H1 (cell line): ENCODE measurements at places on chromosomes 1 and 21.

- H3K27me3 ChIP-seq = no peaks in the 10 kb centered on the region
- H3K27ac ChIP-seq = no peak overlapping the region
- H3K36me3 ChIP-seq = no peaks in the 10 kb centered on the region
- H3K4me1 ChIP-seq = no peaks in the 10 kb centered on the region
Measured at GRCh38 chr1:33781652-33782051, 82.2 kb upstream of the HMGB4 start.

- no peak overlapping the region for H3K27ac ChIP-seq
- no peaks in the 10 kb centered on the region for H3K27me3 ChIP-seq
- no peaks in the 10 kb centered on the region for H3K4me1 ChIP-seq
- H3K36me3 ChIP-seq = no peaks in the 10 kb centered on the region
- DNase-seq = no peak
Measured at GRCh38 chr1:235211517-235211916, 50.5 kb upstream of the RBM34 start.

GRCh38 chr1:34681480-34682451 is 73.1 kb upstream of the GJB5 start:
- no peaks in the 10 kb centered on the region for H3K36me3 ChIP-seq
- no peak overlapping the region for H3K27ac ChIP-seq
- DNase-seq = peak; percentile 38
- no peaks in the 10 kb centered on the region; the same call in 1 of the 2 replicates for H3K4me1 ChIP-seq
- no peaks in the 10 kb centered on the region for H3K27me3 ChIP-seq

- H3K27ac ChIP-seq = no peak overlapping the region
- no peak overlapping the region for H3K4me3 ChIP-seq
- peaks cover 33% of the 10 kb centered on the region for H3K36me3 ChIP-seq
- no peaks in the 10 kb centered on the region for H3K4me1 ChIP-seq
- no peaks in the 10 kb centered on the region for H3K27me3 ChIP-seq
Measured at GRCh38 chr1:225987491-225988316, 11.4 kb downstream of the SDE2 start.

DNA sequence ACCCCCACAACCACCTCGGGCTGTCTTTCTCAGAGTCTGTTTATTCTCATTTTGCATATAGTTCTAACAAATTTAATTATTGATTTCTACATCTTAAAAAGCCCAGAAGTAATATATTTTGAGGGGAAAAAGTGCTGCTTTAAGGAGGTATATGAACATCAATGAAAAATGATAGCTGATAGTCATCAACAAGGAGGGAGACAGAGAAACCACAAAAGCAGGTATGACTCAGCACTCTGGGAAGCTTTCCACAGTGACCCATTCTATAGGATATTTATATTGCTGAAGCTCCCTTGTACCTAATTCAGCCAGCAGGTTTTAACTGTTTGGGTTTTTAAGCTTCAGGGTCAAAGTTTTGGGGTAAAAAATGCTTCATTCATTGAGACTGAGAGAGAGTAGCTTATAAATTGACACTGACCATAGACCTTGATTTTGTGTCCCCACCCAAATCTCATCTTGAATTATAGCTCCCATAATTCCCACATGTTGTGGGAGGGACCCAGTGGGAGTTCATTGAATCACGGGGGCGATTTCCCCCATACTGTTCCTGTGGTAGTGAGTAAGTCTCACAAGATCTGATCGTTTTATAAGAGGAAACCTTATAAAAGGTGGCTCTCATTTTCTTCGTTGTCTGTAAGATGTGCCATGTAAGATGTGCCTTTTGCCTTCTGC is 27.4 kb downstream of the VANGL1 start:
- no peak overlapping the region for H3K27ac ChIP-seq
- H3K27me3 ChIP-seq = no peaks in the 10 kb centered on the region
- H3K36me3 ChIP-seq = peaks cover 7% of the 10 kb centered on the region
- H3K4me1 ChIP-seq = no peaks in the 10 kb centered on the region

- H3K27me3 ChIP-seq = no peaks in the 10 kb centered on the region
- no peaks in the 10 kb centered on the region for H3K4me1 ChIP-seq
- H3K4me3 ChIP-seq = no peak overlapping the region
- no peak overlapping the region for H3K27ac ChIP-seq
- no peaks in the 10 kb centered on the region for H3K36me3 ChIP-seq
Measured at GRCh38 chr21:36481639-36482038, 1.7 kb upstream of the CLDN14 start.

- no peaks in the 10 kb centered on the region for H3K27me3 ChIP-seq
- H3K4me1 ChIP-seq = peaks cover 7% of the 10 kb centered on the region
- no peak overlapping the region for H3K4me3 ChIP-seq
- no peak overlapping the region for H3K27ac ChIP-seq
- H3K36me3 ChIP-seq = no peaks in the 10 kb centered on the region
- DNase-seq = no peak
Measured at GRCh38 chr1:30881319-30882181, 27.0 kb downstream of the SDC3 start.

GRCh38 chr1:246267896-246268295 is 239.2 kb downstream of the SMYD3 start:
- no peaks in the 10 kb centered on the region for H3K36me3 ChIP-seq
- no peaks in the 10 kb centered on the region for H3K27me3 ChIP-seq
- H3K27ac ChIP-seq = no peak overlapping the region
- peaks cover 3% of the 10 kb centered on the region; the same call in 1 of the 2 replicates for H3K4me1 ChIP-seq

- no peak for DNase-seq
- H3K27ac ChIP-seq = no peak overlapping the region
- H3K36me3 ChIP-seq = no peaks in the 10 kb centered on the region
- no peak overlapping the region for H3K4me3 ChIP-seq
Measured at GRCh38 chr1:221165839-221166500, 286.7 kb downstream of the HLX start.

DNA sequence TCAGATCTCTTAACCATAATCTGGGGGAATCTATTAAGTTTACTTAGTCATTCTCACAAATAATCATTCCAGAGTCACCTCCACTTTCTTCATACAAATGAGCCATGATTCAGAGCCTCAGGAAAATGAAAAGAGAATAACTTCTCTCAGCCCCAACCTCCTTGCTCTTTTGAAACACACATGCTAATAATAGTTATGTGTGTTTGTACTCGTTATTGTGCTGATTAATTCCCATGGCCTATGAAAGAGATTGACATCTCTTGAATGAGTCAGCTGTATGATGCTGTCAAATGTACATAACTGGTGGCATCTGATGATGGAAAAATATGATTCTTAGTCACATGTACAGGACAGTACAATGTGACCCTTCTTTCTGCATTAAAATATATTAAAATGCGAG is 41.5 kb downstream of the DTL start:
- H3K27ac ChIP-seq = no peak overlapping the region
- no peak for DNase-seq
- no peak overlapping the region for H3K4me3 ChIP-seq
- H3K4me1 ChIP-seq = no peaks in the 10 kb centered on the region
- peaks cover 41% of the 10 kb centered on the region for H3K36me3 ChIP-seq

DNA sequence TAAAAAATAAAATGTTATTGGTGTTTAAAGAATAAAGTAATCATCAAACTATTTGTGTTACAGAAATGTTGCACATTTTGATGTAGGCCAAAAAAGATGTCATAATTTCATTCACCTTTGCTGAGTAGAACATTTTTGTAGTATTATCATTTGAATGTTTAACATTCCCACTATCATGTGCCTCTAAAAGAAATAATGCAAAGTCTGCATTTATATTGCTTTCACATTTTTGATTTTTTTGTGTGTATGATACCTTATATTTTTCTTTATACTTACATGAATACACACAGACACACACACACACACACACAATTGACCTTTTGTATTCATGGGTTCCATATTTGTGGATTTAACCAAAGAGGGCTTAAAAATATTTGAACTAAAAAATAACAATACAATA is 544.2 kb upstream of the ZRANB2 start:
- H3K4me3 ChIP-seq = no peak overlapping the region
- no peak for DNase-seq
- H3K4me1 ChIP-seq = no peaks in the 10 kb centered on the region
- H3K27ac ChIP-seq = no peak overlapping the region
- no peaks in the 10 kb centered on the region for H3K36me3 ChIP-seq
- H3K27me3 ChIP-seq = no peaks in the 10 kb centered on the region

DNA sequence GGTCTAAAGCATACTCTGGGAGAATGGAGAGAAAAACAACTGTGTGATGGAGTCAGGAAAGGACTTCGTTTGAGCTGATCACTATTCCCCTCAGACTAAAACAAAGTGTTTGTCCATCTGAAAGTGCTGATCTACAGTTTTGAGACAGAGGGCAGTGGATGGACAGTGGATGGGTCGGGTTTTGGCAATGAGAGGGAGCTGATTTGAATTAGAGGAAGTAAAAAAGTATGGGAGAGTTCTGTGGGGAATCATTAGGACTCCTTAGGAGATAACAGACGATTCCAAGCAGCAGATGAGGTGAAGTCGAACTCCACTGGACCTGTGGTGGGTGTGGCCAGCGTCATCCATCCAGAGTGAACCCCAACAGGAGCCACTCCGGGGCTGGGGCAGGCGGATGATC is 62.3 kb downstream of the PTGS2 start:
- no peak for DNase-seq
- H3K36me3 ChIP-seq = no peaks in the 10 kb centered on the region
- H3K4me3 ChIP-seq = no peak overlapping the region
- H3K27me3 ChIP-seq = no peaks in the 10 kb centered on the region
- no peak overlapping the region for H3K27ac ChIP-seq
- no peaks in the 10 kb centered on the region for H3K4me1 ChIP-seq

GRCh38 chr1:229880271-229881170 is 186.5 kb upstream of the GALNT2 start:
- no peaks in the 10 kb centered on the region for H3K27me3 ChIP-seq
- H3K36me3 ChIP-seq = no peaks in the 10 kb centered on the region

DNA sequence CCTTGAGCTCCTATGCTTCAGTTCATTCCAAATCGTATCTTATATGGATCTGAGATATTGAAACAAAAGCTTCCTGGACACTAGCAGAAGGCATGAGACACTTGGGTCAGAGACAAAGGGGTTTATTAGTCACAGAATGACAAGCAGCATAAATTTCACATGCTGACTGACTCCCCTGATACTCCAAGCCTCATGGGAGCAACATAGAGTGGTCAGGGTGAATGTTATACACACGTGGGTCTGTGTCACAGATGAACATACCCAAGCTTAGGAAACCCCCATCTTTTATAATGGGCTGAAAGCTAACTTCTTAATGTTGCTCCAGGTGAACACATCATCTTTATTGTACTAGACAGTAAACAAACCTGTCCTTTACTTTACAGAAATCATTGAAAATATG is 599.9 kb upstream of the RGS18 start:
- DNase-seq = no peak
- no peak overlapping the region for H3K27ac ChIP-seq
- H3K36me3 ChIP-seq = no peaks in the 10 kb centered on the region
- H3K4me1 ChIP-seq = no peaks in the 10 kb centered on the region
- no peak overlapping the region for H3K4me3 ChIP-seq

DNA sequence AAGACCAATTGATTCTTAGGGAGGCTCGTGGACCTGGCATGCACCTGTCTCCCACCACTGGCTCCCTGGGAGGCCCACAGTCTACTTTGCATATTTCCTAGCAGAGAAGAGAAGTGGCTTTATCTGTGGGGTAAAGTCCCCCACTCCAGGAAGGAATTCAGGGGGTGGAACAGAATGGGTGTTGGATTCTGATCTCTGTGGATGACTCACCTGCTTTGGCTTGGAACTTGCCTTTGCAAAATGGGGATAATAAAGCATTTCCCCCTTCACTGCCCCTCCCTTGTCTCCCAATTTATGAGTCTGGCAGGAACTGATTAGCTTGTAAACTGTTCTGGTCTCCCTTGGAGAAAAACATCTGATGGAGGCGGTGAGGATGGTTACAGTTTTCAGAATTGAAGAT is 21.2 kb upstream of the OTUD3 start:
- H3K36me3 ChIP-seq = no peaks in the 10 kb centered on the region
- no peak for DNase-seq
- no peak overlapping the region for H3K27ac ChIP-seq
- no peak overlapping the region for H3K4me3 ChIP-seq
- no peaks in the 10 kb centered on the region for H3K4me1 ChIP-seq

DNA sequence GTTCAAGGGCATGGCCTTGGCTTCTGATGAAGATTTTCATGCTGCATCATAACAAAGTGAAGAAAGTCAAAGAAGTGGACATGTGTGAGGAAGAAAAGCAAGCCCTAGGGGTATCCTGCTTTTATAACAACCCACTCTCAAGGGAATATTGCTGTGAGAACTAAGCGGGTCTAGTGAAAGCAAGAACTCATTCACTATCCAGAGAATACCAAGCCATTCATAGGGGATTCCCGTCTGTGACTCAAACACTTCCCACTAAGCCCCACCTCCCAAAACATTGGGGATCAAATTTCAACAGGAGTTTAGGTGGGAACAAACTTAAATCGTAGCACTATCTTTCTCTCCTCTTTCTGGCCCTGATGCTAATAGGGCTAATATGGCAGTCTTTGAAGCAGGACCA is 98.5 kb upstream of the CTTNBP2NL start:
- no peaks in the 10 kb centered on the region for H3K4me1 ChIP-seq
- no peak overlapping the region for H3K4me3 ChIP-seq
- no peaks in the 10 kb centered on the region for H3K27me3 ChIP-seq
- H3K36me3 ChIP-seq = no peaks in the 10 kb centered on the region

DNA sequence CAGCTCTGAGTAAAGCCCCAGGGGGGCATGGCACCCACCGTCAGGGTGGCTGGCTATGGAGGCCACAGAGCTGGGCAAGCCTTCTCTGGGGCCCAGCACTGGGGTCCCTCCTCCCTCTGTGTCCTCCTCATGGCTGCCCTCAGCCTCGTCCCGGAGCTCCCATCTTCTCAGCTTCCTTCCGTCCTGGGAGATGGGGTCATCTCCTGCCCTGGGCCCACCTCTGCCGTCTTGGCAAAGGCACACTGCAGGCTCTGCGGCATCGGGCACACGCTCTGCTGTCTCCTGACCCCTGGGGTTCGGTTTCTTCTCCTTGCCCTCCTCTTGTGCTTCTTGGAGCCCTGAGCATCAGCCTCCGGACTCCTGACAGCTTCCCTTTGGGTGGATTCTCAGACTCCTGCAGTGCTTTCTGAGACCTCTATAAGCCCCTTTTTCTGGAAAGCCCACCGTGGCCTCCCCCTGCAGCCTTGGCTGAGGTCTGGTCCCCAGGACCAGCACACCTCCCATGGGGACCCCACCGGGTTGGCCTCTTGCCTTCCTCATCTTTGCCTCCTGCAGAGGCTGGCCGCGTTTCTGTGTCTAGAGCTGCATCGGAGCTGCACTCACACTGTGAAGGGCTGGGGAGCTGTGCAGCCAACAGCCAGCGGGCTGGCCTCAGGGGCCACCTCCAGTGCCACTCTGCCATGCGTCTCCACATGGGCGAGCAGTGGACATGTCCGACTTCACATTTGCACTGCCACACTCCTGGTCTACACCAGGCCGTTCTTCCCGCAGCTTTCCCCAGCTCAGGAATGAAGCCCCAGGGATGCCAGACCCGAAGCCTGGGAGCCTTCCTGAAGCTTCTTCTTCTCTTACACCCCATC is 11.6 kb downstream of the UMODL1 start:
- DNase-seq = no peak
- H3K4me3 ChIP-seq = no peak overlapping the region
- H3K4me1 ChIP-seq = no peaks in the 10 kb centered on the region
- no peaks in the 10 kb centered on the region for H3K36me3 ChIP-seq
- no peaks in the 10 kb centered on the region for H3K27me3 ChIP-seq
- H3K27ac ChIP-seq = no peak overlapping the region

DNA sequence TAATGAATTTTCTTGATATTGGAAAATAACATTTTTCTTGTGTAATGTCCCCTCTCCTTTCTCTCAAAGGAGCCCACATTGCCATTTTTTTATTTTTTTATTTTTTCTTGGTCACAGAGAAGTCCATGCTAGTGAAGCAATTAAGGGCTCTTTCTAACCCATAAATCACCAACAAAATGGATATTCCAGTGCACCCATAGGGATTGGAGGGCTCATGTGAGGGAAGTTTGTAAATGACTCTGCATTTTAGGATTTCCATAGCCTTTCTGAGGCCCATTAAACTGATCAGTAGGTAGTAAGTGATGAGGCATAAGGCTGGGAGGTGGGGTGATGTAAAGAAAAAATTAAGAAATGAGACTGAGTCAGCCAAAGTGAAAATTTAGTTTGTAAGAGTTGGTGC is 55.9 kb upstream of the JAK1 start:
- DNase-seq = no peak
- H3K4me3 ChIP-seq = no peak overlapping the region
- no peak overlapping the region for H3K27ac ChIP-seq
- H3K36me3 ChIP-seq = no peaks in the 10 kb centered on the region
